Cortex of kidney (tissue), 1 donor: ENCODE measurements at places on chromosomes 5 and 9.

DNA sequence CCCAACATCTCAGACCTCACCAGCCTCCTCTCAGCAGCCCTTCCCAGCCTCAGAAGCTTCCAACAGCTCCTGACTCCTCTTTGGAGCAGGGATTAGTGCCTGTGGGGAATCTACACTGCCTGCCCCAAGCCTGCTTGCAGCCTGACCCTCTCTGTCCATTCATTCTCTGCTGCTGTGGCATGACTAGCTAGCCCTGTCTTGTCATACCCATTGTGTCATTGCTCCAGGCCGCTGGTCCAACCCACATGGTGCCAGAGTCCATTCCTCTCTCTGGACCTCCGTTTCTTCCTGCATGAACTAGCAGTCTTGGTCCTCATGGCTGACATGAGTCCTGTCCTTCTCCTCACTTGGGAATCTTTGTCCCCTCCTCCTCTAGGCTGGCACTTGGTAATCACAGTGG, 12.8 kb upstream of the RXRA start:
- DNase-seq = no peak

DNA sequence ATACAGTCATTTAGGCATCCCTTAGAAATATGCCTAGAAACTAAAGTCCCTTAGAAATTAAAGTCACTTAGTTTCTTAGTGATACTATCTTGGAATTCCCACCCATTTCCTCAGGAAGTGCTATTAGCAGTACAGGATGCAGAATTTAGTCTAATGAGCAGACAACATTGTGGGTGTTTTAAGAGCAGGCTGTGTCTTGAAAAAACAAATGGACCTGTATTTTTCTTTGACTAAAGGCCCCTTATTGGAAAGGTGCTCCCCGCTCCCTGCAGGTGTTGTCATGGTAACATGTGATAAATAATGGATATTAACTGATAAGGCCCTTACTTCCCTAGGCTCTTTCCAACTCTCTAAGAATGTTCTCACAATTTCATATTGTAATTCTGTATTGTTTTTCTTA, 38.8 kb upstream of the STARD4 start:
- DNase-seq = no peak

DNA sequence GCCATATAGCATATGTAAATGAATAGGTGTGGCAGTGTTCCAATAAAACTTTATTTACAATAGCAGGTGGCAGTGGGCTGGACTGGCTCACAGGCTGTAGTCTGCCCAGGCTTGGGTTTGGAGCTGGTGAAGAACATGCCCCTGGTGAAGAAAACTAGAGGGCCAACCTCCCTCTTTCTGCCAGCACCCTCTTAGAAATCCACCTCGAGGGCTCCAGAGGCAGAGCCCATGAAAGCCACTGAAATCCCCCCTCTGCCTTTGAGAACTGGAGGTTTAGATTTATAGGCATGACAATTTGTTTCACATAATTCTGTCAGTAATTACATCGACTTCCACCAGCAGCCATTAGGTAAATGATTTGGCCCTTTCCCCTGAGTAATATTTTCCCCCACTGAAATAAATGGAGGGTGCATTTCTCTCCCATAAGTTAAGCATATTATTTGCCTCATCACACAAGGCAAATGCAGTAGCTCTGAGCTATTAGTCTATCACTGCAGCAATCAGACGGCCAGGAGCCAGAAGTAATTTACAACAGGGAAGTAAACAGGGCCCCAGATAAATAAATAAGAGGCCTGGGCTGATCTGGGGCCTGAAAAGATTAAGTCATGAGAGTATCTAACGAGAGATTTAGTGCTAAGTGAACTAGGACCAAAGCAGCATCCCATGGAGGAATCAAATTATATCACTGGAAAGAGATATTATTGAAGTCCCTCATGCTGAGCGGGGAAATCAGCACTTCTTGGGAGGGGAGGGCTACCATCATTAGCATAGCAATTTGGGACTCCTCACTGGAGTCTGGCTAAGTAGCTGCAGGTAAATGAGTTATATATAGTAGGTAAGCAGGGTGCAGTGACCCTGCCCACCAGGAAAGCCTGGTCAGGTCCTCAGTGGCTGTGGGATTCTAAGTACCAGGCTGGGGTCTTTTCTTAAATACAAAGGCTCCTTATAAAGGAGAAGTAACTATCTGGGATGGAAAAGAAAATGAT, 123.9 kb downstream of the SLIT3 start:
- DNase-seq = no peak

- no peak for DNase-seq
These were observed 18.5 kb downstream of the TMEM245 start for GRCh38 chr9:109101202-109101595.

DNA sequence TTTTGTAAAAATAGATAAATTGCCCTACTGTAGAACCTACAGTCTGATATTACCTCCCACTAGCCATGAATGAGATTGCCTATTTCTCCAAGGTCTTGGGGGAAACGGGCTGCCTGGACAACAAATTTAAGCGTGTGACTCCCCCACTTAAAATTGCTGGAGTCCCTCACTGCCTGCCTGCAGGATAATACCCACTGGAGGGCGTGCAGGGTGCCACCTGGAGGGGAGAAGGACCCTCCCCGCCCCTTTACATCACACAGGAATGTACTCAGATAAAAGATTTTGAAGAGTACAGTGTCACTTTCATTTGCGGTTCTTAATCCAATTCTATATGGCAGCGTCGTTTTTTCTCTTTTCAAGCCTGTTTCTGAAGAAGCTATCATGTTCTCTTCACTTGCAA, 6.2 kb upstream of the TRIM7 start:
- no peak for DNase-seq

DNA sequence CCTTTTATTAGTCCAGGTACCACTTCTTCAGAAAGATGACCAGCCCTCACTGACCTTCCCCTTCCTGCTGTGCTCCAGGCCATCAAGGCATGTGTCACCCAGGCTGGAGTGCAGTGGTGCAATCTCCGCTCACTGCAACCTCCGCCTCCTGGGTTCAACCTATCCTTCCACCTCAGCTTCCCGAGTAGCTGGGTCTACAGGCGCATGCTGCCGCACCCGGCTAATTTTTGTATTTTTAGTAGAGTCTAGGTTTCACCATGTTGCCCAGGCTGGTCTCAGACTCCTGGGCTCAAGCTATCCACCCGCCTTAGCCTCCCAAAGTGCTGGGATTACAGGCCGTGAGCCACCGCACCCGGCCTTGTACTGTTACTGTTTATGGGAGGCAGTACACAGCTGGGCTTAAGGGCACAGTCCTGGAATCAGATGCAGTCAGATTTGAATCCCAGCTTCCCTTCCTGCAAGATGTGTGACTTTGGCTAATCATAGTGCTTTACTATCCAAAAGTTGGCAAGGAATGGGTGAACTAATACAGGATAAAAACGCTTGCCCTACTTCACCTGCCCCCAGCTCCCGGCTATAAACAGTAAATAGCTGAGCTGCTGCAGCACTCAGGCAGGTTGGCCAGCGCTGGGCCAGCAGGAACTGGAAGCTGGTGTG, 483 bp upstream of the EIF4EBP3 start:
- DNase-seq = no peak

GRCh38 chr5:179550511-179551342, at the start of gene RUFY1:
Gene RUFY1 (plus strand): TSS chr5:179550554. CDS start chr5:179550570, 16 bp downstream.
- DNase-seq = no peak

GRCh38 chr9:19995619-19996018, 206.8 kb upstream of the SLC24A2 start:
- no peak for DNase-seq

DNA sequence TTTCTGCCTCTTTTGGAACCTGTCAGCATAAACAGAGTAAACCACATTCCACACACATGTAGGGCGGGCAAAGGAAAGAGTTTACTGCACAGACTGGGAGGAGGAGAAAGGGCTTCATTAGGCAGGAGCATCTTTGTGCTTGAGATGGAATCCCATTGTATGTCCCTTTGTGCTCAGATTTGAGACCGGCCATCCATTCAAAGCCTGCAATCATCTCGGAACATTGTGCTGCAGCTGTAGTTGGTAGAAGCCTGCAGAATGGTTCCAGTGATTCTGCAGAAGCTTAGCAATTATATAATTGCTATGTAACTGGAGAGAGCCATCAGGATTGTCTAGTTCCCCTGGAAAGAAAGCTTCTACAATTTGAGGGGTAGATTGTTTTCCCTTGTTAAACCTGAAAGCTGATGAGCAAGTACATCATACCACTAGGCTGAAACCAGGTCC, 16.5 kb downstream of the ZNF462 start:
- DNase-seq = no peak

GRCh38 chr9:137876781-137877386, 698 bp upstream of the CACNA1B start:
- no peak for DNase-seq

GRCh38 chr9:74555565-74555964, 58.4 kb downstream of the RORB start:
- DNase-seq = no peak

DNA sequence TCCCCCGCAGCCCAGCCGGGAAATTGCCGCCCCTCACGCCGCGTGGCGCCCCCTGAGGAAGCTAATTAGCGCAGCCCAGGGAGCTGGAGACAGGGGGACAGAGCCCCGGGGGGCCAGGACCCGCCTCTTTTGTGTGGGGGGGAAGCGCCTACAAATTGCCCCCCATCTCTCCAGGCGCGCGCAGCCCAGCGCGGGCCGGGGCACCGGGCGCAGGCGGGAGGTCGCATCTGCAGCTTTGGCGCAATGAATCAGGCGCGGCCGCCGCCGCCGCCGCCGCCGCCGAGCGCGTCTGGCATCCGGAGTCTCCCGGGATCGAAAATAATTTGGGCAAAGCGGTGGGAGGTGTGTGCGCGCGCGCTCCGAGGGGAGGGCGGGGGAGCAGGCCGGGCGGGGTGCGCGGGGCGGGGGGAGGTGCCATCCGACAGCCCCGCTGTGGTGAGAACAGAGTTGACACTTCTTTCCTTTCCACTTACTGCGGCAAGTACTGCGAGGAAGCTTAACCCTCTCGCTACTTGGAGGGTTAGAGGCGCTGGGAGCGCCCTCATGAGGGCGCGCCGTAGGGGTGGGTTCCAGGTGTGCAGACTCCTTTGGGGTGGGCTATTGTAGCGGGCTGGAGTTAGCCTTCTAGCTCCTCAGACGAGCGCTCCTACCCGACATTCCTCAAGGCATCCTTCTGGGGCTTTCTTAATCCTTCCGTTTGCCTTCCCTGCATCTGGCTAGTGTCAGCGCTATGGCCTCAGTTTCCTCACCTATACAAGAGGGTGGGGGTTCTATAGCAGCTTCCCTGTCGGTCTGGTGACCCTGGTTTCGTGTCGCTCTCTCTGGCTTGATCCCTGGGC, 63.1 kb downstream of the CXXC5 start:
- DNase-seq = no peak

DNA sequence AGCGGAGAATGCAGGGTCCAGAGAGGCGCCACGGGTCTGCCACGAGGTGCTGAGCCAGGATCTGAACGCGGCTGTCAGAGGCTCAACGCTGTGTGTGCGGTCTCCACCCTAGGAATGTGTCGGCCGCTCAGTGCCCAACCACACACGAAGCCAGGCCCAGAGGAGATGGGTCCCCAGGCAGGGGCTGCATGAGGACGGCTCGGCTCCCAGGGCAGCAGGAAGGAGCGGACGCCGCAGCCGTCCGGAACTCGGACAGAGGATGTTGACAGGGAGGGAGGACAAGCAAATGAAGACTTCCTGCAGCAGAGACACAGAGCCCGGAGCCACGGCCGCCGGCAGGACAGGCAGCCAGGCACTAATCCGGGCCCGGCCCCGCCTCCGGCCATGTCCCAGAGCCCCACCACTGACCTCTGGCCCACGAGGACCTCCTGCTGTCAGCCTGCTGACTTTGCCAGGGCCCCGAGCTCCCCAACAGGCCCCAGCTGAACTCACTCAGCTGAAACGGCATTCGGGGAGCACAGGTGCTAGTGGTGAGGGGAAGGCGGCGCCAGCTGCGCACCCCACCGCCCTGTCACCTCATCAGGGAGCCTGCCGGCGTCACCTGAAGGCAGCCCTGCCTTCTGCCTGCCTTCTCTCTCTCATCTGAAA, 12.7 kb downstream of the VAV2 start:
- no peak for DNase-seq

- DNase-seq = no peak
These were observed 811 bp upstream of the ARRDC3 start for GRCh38 chr5:91383956-91384300.

DNA sequence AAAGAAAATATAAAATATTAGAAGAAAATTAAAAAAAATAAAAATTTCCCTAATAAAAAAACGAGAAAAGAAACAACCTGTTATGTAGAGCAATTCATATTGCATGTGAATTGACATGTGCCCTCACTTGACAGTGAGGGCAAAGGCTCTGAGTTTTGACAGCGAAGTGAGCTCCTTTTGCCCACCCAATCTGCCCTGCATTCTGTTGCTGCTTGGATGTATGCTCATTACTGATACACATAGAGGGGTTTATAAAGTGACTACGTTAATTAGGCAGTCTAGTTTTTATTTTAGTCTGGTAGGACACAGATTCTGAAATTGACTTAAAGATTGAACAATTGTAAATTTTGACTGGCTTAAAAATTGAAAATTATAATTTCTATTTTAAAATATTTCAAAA, 949.4 kb downstream of the TLE4 start:
- DNase-seq = no peak

GRCh38 chr5:115857057-115857479, 15.3 kb downstream of the AP3S1 start:
- DNase-seq = no peak

DNA sequence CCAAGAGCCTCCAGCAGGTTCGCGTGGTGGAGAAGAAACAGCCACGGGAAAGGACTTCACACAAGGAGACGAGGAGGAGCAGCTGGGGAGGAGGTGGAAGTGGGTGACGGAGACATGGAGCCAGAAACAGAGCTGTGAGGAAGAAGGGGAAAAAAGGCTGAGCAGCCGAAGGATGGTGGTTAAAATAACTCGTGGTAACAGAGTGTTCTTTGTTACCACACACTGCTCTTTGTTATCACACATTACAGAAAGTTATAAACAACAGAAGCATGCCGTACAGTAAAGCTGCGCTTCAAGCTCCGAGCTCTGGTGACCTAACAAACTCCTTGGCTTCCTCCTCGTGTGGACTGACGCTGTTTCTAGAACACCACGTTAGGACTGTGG, 215.4 kb downstream of the GLIS3 start:
- no peak for DNase-seq

DNA sequence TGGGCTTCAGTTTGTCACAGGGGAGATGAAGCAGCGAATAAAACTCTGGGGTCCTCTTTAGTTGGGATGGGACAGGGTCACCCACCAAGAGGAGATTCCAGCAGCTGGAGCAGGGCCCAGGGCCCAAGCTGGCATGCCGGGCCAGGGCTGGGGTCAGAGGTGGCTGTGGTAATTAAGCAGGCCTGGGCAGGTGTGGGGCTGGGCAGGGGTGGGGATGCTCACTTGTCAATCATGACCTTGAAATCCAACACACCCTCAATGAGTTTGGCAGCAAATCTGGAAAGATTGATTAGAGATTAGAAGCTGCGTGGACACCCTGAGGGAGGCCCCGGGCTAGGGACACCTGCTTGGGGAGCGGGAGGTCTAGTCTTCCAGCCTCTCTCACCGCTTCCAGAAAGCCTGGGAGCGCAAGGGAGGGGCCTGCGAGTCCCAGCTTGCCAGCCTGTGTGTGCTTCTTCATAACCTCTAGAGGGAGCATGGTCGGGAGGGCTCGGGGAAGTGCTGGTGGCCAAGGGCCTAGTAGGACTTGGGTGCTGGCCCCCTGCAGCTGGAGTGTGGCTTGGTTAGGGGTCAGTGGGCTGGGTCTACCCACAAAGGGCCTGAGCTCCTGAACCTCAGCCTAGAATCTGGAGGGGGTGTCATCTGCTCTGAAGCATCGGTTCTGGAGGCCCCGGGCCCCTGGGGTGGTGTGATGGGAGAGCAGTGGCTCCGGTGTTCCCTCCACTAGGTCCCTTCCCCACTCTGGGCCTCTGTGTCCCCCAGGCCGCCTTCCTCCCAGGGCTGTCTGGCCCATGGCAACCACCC, 7.6 kb downstream of the CRAT start:
- DNase-seq = no peak

- DNase-seq = no peak
These were observed 57.5 kb downstream of the DAB2IP start for GRCh38 chr9:121708768-121709488.
